H1 (cell line): ENCODE measurements at places on chromosomes 1 and 21. TPM values are rescaled to one million over a fixed set of nuclear protein-coding genes. Genes with fewer than 3 reads are reported as not detected.

Gene OR2T35
- not detected in 2 replicates for total RNA-seq

DNA sequence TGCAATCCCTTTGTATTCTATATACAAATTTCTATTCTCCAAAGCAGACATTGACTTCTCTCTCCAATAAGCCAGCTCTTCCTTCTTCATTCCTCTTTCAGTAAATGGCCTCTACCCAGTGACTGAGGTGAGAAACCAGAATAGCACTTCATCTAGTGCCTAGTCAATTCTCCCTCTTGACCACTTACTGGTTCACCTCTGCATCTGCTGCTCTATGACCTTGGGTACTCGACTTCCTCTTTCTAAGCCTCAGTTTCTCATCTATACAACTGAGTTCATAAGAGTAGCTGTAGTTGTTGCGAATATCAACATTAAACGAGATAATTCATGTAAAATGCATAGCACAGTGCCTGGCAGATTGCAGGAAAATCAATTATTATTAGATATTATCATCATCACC is 12.4 kb downstream of the LYST start:
- H3K36me3 ChIP-seq = no peaks in the 10 kb centered on the region
- H3K4me3 ChIP-seq = no peak overlapping the region
- no peaks in the 10 kb centered on the region for H3K27me3 ChIP-seq
- H3K27ac ChIP-seq = no peak overlapping the region
- no peaks in the 10 kb centered on the region for H3K4me1 ChIP-seq
- DNase-seq = no peak

DNA sequence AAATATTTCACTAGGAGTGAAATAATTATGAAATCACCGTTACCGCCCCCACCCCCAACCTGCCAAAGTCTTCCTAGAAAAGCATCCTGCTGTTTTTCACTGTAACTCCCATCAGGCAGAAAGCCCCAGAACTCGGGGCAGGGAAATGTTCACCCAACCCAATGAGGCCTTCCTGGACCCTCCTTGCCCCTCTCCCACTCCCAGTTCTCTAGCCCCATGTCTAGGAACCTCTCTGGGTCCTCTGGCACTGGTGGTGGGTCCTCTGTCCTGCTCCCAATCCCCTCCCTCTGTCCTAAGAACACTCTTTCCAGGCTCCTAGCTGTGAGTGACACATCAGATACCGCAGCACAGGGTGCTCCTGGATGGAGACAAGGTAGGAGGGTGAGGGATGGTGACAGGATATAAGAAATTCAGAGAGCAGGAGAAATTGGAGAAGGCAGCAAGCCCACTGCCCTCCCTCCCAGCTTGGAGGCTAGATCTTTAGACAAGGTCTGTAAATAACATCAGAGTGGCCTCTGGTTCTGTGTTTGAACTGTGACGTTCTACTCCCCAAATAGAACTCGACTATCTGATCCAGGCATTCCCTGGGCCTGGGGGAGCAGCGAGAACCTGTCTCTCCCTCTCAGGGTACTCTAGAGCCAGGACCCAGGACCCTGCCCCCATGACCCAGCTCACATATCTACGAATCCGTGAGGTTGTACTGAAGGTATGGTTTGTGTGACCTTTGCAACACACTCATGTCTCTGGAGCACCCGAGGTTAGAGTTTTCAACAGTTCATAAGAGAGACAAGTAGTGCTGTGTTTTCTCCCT is 23.3 kb upstream of the BTG2 start:
- H3K36me3 ChIP-seq = no peaks in the 10 kb centered on the region
- no peak overlapping the region for H3K4me3 ChIP-seq
- peaks cover 3% of the 10 kb centered on the region for H3K4me1 ChIP-seq

GRCh38 chr1:221669441-221669840 is 72.4 kb downstream of the DUSP10 start:
- H3K27ac ChIP-seq = no peak overlapping the region
- H3K27me3 ChIP-seq = no peaks in the 10 kb centered on the region
- DNase-seq = no peak
- peaks cover 3% of the 10 kb centered on the region; the same call in 1 of the 2 replicates for H3K4me1 ChIP-seq
- no peak overlapping the region for H3K4me3 ChIP-seq
- no peaks in the 10 kb centered on the region for H3K36me3 ChIP-seq

DNA sequence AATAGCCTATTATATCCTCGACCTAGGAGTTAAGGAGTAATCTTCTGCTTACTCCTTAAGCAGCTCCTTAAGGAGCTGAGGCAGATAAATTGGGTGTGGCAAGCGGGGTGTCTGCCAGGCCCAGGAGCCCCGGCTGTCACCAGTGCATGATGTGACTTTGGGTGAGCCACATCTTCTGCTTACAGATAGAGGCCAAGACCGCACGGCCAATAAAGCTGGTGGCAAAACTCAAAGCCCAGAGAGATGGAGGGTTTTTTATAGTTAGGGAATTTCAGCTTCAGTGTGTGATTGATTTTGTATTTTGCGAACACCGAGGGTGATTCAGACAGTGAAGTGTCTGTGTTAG is 9.8 kb downstream of the MX2 start:
- DNase-seq = no peak
- peaks cover 3% of the 10 kb centered on the region; the same call in 1 of the 2 replicates for H3K4me1 ChIP-seq
- peaks cover 1% of the 10 kb centered on the region; the same call in 1 of the 2 replicates for H3K27me3 ChIP-seq
- H3K4me3 ChIP-seq = no peak overlapping the region
- H3K36me3 ChIP-seq = no peaks in the 10 kb centered on the region

DNA sequence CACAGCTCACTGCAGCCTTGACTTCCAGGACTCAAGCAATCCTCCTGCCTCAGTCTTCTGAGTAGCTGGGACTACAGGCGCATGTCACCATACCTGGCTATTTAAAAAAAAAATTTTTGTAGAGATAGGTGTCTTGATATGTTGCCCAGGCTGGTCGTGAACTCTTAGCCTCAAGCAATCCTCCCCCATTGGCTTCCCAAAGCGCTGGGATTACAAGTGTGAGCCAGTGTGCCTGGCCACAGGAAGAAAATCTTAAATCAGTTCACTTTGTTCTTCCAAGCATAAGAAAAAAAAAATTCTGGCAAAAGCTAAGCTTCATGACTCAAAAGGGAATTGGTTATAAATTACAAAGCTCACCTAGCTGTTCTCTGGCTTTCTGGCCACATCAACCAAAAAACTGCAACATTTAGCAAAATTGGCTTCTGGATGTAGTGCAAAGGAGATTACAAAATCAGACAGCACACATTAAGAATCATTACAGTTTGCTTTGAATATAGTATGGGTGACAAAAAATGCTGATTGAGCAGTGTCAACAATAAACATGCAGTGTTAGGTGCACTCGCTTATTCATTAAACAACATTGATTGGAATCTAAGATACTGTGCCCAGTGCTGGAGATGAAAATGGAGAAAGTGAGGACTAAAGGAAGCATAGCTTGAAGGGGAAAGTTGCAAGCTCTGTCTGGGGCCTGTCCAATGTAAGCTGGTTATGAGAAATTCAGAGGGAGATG is 76.7 kb downstream of the KCTD3 start:
- H3K36me3 ChIP-seq = no peaks in the 10 kb centered on the region
- no peak overlapping the region for H3K27ac ChIP-seq
- DNase-seq = no peak
- H3K4me3 ChIP-seq = no peak overlapping the region
- no peaks in the 10 kb centered on the region for H3K27me3 ChIP-seq

- H3K27me3 ChIP-seq = no peaks in the 10 kb centered on the region
- H3K4me1 ChIP-seq = no peaks in the 10 kb centered on the region
- DNase-seq = no peak
- H3K4me3 ChIP-seq = no peak overlapping the region
- H3K36me3 ChIP-seq = no peaks in the 10 kb centered on the region
Observed at GRCh38 chr1:208268541-208269337, 24.6 kb upstream of the PLXNA2 start.

Gene S100A9
- total RNA-seq = not detected in 2 replicates

Gene MMEL1
- total RNA-seq = 0.91 TPM in 1 of 2 replicates, not detected in the other

DNA sequence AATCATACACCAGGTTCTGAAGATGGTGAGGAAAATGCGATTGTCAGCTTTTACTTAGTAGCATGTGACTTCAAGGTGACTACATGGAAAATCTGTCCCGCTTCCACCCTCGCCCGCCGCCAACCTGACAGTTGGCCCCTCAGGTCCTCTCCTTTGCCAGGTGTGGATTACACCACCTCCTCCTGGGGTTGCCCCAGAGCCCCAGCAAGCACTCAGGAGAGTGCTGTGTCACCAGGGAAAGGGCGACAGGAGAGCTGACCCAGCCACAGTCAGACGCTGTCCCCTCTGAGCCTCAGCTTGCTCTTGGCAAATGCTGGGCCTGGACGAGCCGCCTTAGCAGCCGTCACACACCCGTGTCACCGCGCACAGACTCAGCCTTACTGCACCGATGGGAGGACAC is 17.9 kb downstream of the PTTG1IP start:
- no peak overlapping the region for H3K27ac ChIP-seq
- no peaks in the 10 kb centered on the region for H3K4me1 ChIP-seq
- no peak for DNase-seq
- H3K27me3 ChIP-seq = no peaks in the 10 kb centered on the region

- DNase-seq = no peak
- H3K4me1 ChIP-seq = no peaks in the 10 kb centered on the region
- no peak overlapping the region for H3K4me3 ChIP-seq
- H3K27ac ChIP-seq = no peak overlapping the region
Observed at GRCh38 chr1:12577020-12577419, 41.0 kb downstream of the DHRS3 start.

- H3K27me3 ChIP-seq = no peaks in the 10 kb centered on the region
- no peaks in the 10 kb centered on the region for H3K4me1 ChIP-seq
- H3K36me3 ChIP-seq = peaks cover 57% of the 10 kb centered on the region
- no peak overlapping the region for H3K4me3 ChIP-seq
Observed at GRCh38 chr1:201848230-201848629, 19.3 kb downstream of the IPO9 start.

Gene IQCC
- total RNA-seq = 4.2 and 4.3 TPM in 2 replicates

Gene MIXL1
- 1.5 and 2.7 TPM in 2 replicates for total RNA-seq

DNA sequence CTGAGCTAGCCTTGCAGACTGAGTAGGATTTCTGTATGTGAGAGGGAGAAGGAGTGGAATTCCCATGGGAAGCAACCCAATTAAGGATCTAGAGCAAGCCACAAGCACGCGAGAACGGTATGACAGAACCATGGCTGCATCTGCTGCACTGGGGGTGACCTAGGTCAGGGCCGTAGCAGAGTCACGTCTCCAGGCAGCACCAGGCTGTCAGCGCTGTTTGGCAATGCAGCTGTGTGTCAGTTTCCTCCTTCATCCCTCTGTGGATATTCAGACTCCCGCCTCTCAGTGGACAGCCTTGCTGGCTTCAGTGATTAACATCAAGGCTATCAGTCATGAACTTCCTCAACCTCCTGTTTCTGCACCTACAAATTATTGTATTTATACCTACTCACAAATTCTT is 118.1 kb upstream of the PPP2R5A start:
- no peak overlapping the region for H3K4me3 ChIP-seq
- no peaks in the 10 kb centered on the region for H3K36me3 ChIP-seq
- no peaks in the 10 kb centered on the region for H3K27me3 ChIP-seq
- no peaks in the 10 kb centered on the region for H3K4me1 ChIP-seq

DNA sequence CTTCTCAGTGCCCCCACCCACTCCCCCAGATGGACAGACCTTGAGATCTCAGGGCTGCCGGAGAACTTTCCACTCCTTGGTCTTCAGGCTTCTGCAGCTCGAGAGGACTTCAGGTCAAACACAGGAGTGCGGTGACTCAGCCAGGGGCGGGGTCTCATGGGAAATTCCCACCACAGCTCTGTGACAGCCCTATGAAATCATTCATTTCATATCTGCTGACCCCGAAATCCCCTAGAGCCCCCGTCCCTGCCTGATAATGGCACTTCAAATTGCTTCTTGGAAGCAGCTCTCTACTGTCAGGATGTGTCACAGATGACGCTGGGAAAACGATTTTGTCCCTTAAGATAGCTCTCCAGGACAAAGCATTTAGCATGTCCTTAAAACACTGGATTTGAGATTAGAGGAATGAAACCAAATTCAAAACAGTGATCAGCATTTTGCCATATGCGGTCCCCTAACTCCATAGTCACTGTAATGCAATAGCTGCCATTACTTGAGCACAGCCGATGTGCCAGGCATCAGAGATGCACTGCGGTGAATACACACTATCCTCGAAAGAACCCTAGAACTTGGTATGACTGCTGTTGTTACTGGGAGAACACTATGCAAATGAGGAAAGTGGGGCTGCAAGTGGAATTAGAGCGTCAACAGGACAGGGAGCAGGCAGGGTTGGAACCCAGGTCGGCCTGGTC is at the start of gene TNFRSF9:
TSS of gene TNFRSF9 (minus strand) at position 95 of the 692 bp plus-strand sequence. CDS start 845 bp downstream, outside the sequence.
- no peak within 1 kb of the TSS for H3K4me3 ChIP-seq
- no peak for DNase-seq
- H3K27me3 ChIP-seq = peaks cover 27% of the 10 kb centered on the region
- H3K27ac ChIP-seq = no peak within 1 kb of the TSS

DNA sequence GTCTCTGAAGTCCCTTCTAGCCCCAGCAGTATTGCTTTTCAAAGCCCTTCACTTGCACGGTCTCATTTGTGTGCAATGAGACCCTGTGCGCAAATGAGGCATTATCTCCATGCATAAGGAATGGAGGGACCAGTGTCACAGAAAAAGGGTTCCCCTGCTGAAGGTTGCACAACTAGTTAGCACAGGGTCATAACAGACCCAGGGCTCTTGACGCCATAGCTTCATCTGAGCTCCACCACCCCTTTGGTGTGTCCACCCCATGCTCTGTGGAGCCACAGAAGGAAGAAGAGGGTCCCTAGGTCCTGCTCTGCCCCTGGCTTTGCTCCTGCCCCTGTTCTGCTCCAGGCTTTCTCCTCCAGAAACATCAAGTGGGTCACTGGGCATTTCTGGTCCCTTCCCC is 12.6 kb downstream of the SH2D2A start:
- peaks cover 2% of the 10 kb centered on the region; the same call in 1 of the 2 replicates for H3K27me3 ChIP-seq
- peaks cover 7% of the 10 kb centered on the region for H3K36me3 ChIP-seq
- no peak overlapping the region for H3K27ac ChIP-seq
- H3K4me3 ChIP-seq = no peak overlapping the region
- DNase-seq = no peak

GRCh38 chr1:110879758-110880606 is 7.0 kb downstream of the CD53 start:
- no peak overlapping the region for H3K4me3 ChIP-seq
- no peak for DNase-seq
- no peaks in the 10 kb centered on the region for H3K27me3 ChIP-seq
- no peaks in the 10 kb centered on the region for H3K36me3 ChIP-seq

DNA sequence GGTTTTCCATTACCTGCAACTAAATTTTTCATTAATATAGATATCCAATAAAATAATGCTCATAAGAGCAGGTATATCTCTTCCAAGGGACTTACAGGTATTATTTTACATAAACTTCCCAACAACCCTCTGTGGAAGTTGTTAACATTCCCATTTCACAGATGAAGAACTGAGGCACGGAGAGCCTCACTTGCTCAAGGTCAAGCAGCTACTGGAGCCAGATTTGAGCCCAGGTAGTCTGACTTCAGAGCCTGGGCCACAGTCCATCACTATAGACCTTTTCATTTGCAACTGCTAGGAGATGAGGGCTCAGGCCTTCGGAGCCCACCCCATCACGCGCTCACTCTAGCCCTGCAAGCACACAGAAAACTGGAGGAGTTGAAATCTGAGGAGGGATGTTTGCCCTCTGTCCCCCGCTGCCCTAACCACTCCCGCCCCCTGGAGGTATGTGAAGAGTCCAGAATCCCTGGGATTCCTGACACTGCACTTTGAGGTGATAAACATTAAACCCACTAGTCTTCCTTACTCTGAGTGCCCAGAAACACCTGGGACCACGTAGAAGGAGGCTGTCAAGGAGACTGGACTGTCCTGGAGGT is 11.7 kb upstream of the ALPL start:
- H3K27ac ChIP-seq = no peak overlapping the region
- H3K4me3 ChIP-seq = no peak overlapping the region
- H3K4me1 ChIP-seq = peaks cover 5% of the 10 kb centered on the region; the same call in 1 of the 2 replicates
- H3K27me3 ChIP-seq = no peaks in the 10 kb centered on the region
- no peaks in the 10 kb centered on the region for H3K36me3 ChIP-seq

GRCh38 chr1:2976180-2976562 is 45.1 kb upstream of the ACTRT2 start:
- no peak overlapping the region for H3K4me3 ChIP-seq
- no peak overlapping the region for H3K27ac ChIP-seq
- DNase-seq = no peak
